ENCODE measurements at places on chromosomes 5 and 9.

DNA sequence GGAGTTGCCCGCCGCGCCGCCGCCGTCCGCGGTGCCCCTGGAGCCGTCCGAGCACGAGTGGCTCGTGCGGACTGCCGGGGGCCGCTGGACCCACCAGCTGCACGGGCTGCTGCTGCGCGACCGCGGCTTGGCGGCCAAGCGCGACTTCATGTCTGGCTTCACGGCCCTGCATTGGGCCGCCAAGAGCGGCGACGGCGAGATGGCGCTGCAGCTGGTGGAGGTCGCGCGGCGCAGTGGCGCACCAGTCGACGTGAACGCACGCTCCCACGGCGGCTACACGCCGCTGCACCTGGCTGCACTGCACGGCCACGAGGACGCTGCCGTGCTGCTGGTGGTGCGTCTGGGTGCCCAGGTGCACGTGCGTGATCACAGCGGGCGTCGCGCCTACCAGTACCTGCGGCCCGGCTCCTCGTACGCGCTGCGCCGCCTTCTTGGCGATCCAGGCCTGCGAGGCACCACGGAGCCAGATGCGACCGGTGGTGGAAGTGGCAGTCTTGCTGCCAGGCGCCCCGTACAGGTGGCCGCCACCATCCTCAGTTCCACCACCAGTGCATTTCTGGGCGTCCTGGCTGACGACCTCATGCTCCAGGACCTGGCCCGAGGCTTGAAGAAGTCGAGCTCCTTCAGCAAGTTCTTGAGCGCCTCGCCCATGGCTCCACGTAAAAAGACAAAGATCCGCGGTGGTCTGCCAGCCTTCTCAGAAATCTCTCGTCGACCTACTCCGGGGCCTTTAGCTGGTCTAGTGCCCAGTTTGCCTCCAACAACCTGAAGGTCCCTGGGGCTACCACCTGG is 1.6 kb downstream of the SOWAHA start:
- DNase-seq, result no peak

- no peak for DNase-seq
Observed at GRCh38 chr5:997711-998110, 10.9 kb upstream of the NKD2 start.

GRCh38 chr5:66745297-66745696 is 149.1 kb downstream of the MAST4 start:
- no peak for DNase-seq

- no peak for DNase-seq
Observed at GRCh38 chr5:3601061-3601710, 5.6 kb downstream of the IRX1 start.

- no peak for DNase-seq
Observed at GRCh38 chr9:27168496-27168895, 59.5 kb downstream of the TEK start.

DNA sequence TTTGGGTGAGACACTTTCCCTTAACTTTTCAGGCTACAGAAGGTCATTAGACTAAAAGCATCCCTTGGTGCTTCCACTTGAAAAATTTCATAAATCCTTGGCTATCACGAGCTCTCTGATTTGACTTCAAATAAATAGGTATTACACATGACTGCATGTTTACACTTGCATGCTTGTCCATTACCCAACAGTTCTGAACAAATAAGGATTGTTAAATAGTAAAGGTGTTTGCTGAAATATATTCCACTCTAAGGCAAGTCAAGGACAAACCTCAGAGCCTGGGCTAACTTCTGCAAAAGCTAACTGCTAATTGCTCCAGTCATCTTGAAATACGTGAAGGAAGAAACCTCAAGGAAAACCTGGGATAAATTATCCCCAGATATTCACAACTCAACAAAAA is 14.5 kb downstream of the FBXW2 start:
- DNase-seq, result no peak

DNA sequence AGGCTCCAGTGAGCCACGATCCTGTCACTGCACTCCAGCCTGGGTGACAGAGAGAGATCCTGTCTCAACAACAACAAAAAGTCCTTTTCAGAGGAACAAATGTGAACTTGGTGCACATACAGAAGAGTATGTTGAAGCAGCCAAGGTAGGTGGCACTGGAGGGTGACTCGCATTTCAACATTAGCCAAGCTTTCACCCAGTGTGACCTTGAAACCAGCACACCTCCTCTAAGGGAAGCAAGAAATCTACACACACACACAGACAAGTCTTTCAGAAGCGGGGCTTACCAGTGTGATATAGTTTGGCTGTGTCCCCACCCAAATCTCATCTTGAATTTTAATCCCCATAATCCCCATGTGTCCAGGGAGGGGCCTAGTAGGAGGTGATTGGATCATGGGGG is 225.2 kb downstream of the SEMA5A start:
- no peak for DNase-seq

DNA sequence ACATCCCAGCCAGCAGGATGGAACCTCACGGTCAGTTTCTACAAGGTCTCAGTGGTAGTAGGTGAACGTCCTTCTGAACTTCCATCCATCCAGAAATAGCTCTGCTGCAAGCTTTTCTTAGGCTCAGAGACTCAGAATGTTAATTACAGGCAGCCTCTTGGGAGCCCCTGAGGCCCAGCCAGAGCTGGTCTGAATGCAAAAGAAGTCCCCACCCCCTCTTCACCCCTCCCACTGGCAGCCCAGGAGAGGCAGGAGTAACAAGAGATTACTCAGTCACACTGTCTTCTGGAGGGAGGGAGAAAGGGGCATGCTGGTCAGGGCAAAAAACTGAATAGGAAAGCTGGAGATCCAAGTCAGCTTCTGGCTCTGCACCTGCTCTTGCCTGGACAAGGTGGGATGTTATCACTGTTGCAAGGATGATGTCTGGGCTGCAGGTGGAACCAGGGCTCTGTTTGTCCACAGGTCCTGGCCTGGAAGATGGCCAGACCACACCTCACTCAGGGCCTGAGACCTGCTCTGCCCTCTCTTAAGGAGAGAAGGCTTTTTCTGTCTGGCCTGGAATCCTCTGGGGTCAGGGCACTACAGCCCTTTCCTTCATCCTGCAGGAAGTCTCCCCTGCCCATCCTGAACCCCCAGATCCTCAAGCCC is 9.1 kb downstream of the ENHO start:
- no peak for DNase-seq

DNA sequence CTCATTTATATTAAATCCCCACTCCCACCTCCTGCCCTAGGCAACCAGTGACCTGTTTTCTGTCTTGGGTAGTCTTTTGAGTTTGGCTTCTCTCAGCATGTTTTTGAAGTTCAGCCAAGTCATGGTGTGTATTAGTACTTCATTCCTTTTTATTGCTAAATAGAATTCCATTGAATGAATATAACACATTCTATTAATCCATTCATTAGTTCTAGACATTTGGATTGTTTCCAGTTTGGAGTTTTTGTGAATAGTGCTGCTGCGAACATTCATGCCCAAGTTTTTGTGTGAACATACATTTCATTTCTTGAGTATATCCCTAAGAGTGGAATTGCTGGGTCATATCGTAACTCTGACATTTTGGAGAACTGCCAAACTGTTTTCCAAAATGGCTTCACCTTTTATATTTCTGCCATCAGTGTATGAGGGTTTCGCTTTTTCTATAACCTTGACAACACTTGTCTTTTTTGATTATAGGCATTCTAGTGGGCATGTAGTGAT is 2.7 kb downstream of the ZNF346 start:
- no peak for DNase-seq

DNA sequence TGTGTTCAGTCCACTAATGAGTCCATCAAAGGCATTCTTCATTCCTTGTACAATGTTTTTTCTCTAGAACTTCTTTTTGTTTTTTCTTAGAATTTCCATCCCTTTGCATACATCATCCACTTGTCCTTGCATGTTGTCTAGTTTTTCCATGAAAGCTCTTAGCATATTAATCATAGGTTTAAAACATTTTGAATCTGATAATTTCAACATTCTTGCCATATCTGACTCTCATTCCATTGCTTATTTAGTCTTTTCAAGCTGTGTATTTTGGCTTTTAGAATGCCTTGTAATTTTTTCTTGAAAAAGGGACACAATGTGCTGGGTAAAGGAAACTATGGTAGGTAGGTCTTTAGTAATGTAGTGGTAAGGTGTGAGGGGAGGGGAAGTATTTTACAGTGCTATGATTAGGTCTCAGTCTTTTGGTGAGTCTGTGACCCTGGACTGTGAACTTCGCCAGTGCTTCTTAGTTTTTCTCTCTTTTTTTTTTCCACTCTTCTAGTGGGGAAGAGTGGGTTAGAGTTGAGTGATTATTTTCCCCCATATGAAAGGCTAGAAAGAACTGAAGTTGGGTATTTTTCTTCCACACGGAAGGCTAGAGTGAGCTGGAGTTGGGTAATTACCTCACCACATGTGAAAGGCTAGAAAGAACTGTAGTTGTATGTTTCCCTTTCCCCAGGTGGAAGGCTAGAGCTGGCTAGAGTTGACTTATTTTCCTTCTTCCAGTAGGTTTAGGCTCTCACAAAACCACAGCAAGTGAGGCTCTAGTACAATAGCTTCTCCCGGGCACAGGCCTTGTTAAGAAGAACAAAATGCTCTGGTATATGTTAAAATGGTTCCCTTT is 172.1 kb downstream of the SNX18 start:
- DNase-seq, result no peak

DNA sequence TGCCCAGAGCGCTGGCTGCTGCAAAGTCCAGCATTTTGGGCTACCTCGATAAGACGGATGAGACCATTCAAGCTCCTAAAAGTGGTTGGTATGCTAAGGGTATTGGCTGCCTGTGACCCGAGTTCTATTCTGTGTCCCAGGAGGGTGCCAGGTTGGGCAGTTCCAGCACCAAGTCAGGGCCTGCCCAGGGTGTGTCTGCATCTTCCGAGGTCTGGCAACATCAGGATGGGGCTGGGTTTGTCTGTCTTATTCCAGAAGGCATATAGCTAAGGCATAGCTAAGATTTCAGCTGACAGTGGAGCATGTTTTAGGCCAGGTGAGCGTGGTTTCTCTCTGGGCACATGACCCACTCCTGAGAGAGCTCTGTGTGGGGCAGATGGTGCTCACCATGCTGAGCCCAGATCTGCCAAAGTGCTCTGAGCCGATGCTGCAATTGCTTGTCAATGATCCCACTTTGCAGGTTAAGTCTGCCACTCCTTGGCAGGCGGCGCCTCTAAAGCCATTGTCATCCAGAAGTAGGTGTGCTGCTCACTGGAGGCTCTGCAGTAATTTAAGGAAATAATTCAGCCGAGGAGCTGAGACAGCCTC is 7.8 kb downstream of the SLC9A3 start:
- DNase-seq, result no peak

- peak; percentile 94 for DNase-seq
Observed at GRCh38 chr5:4862500-4862899, 277.6 kb upstream of the ADAMTS16 start.

GRCh38 chr9:80699511-80699998 is 989.8 kb downstream of the TLE1 start:
- DNase-seq, result no peak

DNA sequence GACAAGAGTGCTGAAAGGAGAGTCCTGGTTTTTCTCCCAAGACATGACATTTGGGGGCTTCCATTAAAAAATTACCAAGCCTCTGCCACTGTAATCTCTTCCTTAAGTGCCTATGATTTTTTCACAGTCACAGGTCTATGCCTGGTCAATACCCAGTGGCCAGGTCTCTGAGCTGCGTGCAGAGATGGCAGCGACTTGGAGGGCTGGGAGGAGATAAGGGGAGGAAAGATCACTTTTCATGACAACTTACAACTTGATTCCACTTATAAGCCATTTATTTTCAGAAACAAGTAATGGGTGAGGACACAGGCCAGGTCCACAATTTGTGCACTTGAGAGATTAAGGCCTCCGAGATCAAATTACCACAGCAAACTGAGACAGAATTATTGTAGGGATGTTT is 1.9 kb upstream of the PCDHAC2 start:
- no peak for DNase-seq

- DNase-seq, result no peak
Observed at GRCh38 chr5:1570975-1571374, 47.2 kb upstream of the LPCAT1 start.

DNA sequence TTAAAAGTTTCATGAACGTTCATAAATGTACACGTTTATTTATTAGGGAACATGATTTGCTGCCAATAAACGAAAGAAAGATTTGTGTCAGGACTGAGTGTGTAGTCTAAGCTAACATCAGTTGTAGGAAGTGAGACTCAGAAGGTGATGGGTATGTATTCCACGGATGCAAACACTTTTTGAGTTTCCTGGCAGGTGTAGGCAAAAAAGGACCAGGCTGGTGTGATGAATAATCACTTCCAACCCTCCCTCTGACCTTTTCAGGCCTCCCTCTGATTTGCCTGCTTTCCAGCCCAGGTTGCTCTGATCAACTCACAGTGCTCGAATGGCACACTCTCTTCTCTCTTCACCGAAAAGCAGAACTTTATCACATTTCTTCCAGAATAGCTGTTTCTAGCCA is 51.8 kb downstream of the BASP1 start:
- no peak for DNase-seq

DNA sequence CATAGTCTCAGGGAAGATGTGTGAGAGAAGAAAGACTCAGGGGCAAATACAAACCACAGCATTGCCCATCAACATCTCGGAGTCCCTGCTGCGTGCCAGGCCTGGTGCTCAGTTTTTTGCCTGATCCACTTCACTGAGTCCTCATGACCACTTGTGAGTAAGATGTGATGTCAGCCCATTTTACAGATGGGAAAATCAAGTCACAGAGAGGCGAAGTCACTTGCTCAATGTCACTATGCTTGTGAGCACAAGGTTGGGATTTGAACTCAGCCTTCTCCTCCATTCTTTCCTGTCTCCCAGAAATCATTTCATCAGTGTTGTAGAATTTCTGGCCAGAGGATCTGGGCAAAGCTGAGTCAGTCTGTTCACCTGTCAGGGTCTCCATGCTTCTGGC is 34.6 kb upstream of the PSD2 start:
- no peak for DNase-seq

- DNase-seq, result peak; percentile 33
Observed at GRCh38 chr5:67051164-67051563, 145.4 kb downstream of the CD180 start.

DNA sequence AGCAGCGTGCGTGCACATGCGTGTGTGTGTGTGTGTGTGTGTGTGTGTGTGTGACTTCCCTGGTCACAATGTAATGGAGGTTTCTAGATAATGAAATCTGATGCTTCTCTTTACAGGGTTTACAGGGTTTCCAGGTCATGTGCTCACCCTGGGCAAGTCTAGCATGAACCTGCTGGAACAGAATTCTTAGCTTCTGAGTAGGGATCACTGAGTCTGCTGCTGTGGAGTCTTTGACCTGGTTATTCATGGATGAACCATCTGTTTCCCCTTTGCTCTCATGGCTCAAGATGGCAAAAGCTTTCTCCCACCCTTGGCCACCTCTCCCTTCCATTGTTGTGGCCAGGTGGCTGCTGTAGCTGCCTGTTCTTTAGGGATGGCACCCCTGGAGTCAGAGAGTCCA is 111.6 kb upstream of the SHB start:
- DNase-seq, result no peak

Measured in NCI-H748 treated with DMSO at 0.1 percent for 48 hours (cell line).